ENCODE measurements at places on chromosomes 2 and 18.

DNA sequence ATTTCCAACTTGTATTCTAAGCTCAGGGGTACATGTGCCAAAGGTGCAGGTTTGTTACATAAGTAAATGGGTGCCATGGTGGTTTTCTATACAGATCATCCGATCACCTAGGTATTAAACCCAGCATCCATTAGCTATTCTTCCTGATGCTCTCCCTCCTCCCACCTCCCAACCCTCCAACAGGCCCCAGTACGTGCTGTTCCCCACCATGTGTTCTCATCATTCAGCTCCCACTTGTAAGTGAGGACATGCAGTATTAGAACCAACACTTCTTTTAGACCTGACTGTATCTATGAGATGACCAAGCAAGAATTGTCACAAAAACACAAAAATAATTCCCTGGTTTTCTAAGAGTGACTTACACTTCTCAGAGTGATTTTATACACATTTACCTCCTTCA is 83.0 kb downstream of the VIT start:
- no peak for DNase-seq

DNA sequence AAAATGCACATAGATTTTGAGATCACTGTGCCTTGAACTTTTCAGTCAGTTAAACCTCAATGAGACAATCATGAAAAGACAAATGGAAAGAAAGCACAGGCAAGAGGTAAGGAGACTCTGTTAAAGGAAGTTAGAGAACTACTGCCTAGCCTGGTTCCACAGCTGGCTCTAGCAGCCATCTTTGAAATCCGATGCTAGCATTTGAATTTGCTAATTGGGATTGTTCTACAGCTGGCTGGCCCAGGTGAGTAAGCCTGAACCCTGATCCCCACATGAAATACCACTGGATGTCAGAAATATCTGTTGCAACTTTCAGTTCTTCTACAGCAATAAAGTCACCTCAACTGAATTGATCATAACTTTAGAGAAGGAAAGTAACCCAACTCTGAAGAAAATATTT is 315.2 kb upstream of the CHAC2 start:
- DNase-seq = no peak

DNA sequence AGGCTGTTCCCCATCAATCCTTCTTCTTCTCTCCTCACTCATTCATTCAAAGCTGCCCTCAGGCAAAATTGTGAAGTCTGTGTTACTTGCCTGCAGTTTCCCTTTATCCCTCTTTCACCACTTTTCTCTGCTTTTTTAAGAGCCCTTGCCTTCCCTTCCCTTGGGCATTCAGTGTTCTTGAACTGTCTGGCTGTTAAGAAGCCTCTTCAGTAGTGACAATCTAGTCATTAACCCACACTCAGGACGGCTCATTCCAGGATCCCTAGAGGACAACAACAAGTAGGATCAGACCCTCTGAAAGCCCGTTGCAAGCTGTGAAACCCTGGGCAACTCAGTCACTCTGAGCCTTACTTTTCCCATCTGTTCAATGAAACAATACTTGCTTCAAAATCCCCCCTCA is 615.7 kb downstream of the EPHA4 start:
- no peak for DNase-seq

GRCh38 chr18:68818584-68818983 is 20.7 kb downstream of the CCDC102B start:
- DNase-seq = no peak

GRCh38 chr2:36360834-36361233 is 5.3 kb downstream of the CRIM1 start:
- no peak for DNase-seq

GRCh38 chr2:50546790-50547189 is 485.1 kb downstream of the NRXN1 start:
- DNase-seq = no peak

- no peak for DNase-seq
Observed at GRCh38 chr2:108635630-108636354, 83.5 kb upstream of the RANBP2 start.

DNA sequence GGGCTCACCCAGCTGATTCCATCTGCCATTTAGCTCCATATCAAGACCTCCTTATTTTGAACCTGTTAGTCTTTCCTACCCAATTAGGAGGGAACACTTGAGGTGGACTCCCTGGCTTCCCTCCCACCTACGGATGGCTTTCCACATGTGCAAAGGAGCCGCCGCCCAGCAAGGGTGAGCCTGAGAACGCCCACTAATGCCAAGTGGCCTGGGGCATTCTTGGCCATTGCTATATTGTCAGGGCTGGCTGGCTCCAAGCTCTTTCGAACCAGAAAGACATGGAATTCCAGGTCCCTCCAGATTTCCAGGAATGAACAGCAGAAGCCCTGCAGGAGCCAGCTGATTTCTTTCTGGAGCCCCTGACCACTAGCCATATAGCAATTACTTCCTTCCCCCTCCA is 196.2 kb downstream of the SMAD7 start:
- DNase-seq = no peak

DNA sequence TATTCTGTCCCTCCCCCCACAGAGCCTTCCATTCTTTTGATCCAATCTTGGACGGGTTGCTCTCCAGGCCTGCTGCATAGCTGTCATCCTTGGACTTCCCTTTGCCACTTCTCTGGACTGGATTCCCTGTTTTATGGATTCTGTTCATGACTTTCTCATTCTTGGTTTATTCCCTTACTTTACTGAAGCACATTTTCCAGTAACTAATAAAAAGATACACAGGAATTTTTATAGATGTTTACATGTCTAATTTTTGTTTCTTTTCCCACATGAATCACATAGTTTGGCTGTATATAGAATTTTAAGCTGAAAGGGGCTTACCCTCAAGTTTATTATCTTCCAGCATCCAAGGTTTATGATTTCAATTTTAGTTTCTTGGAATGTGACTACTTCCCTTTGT is 37.9 kb downstream of the GDF7 start:
- DNase-seq = no peak

GRCh38 chr2:168008646-168009195 is 238.7 kb downstream of the STK39 start:
- DNase-seq = no peak

DNA sequence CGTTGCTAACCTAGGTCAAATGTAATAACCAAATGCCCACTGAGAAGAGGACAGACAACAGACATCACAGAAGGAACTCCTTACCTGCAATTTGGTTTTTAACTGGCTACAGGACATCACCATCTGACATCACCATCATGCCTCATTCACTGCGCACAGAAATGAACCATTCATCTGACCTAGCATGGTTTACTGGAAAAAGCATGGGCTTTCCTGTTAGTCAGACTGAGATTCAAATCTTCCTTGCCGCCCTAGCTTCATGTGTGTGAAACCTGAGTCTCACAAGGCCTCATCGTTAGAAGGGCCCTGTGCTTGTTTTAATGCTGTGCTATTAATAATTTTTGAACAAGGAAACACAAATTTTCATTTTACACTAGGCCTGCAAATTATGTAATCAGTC is 1.1 kb upstream of the HIBCH start:
- DNase-seq = peak; percentile 40

Measured in stimulated activated CD4-positive, alpha-beta T cell treated with anti-CD3 and anti-CD28 coated beads, Interleukin-4, amount 100 ng/mL, for 48 hours (primary cell).